ENCODE measurements at places on chromosomes 12 and 14.

DNA sequence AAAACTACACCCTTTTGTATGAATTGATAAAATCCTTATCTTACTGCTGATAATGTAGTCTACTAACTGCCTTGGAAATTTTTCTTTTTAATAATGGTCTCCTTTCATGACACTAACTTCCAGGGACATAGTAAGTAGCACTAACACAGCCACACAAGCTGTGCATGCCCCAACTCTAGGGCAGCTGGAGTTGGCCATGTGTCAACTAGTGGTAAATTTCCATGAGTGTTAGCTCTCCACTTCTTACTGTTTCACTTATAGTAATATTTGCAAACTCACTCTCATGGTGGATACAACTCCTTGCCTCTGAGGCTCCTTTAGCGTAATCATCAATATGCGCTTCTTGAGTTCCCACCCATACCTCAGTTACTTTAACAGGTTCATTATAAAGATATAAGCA lies 38.0 kb downstream of the LGR5 start:
- DNase-seq: no peak

- DNase-seq: no peak
Observed at GRCh38 chr12:118650586-118650960, 274.2 kb downstream of the SUDS3 start.

DNA sequence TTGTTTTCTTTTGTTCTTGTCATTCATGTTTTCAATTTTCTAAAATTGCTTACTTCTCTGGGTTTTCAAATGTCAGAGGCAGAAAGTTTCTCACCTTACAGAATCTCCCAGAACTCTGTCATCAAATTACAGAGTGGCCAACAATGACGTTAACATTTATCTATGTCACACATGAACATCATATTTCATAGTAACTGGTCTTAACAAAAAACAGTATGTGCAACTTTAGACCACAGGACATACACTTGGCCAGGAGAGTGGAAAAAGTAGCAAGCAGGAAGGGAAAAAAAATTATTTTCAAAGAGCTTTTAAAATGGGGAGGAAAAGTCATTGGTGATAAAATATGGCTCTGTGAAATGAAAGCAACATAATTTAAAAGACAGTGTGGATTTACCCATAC lies 426.5 kb downstream of the MED13L start:
- no peak for DNase-seq

DNA sequence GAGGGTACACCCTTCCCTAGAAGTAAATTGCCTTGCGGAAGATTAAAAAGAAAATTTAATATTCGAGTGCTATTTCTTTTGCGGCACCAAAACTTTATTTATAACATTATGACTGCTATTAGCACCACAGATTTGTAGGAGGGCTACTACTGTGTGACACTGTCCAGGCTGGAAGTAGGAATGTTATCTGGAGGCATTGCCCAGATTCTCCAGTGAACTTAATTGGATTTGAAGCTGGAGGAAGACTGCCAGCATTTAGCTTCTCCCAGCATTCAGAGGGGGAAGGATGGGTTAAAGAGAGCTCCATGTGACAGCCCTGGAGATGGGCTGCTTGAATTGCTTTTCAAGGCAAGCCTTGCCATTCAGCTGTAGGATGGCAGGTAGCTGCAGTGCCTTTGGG lies 107.0 kb upstream of the RBM19 start:
- DNase-seq: no peak

- DNase-seq: peak; percentile 92
Observed at GRCh38 chr14:104968153-104968527, 10.0 kb downstream of the AHNAK2 start.

Data from posterior vena cava (tissue), 2 donors.